ENCODE measurements at places on chromosomes 2 and 18.

DNA sequence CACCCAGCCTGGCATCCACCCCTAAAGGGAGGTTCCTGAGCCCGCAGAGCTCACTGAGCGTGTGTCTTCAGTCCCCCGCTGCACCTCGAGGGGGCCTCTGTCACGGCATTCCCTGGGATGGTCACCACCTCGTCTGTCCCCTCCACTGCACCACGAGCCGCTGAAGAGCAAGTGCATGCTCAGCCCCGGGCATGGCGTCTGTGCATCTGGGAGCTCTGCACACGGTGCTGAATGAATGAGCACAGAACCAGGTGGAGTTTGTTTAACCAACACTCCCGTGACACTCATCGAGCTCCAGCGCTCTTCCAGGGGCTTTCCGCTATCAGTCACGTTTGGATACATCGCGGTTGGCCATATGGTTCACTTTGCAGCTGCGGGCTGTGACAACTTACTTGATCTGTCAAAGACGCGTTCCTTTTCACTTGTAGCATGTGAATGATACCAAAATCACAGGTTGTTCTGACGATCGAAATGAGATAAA, 9.2 kb downstream of the ALLC start:
- no peak for DNase-seq

GRCh38 chr2:216792222-216793021, 67.4 kb downstream of the TNP1 start:
- DNase-seq = no peak

GRCh38 chr2:223721746-223722145, 115.6 kb downstream of the AP1S3 start:
- DNase-seq = no peak

DNA sequence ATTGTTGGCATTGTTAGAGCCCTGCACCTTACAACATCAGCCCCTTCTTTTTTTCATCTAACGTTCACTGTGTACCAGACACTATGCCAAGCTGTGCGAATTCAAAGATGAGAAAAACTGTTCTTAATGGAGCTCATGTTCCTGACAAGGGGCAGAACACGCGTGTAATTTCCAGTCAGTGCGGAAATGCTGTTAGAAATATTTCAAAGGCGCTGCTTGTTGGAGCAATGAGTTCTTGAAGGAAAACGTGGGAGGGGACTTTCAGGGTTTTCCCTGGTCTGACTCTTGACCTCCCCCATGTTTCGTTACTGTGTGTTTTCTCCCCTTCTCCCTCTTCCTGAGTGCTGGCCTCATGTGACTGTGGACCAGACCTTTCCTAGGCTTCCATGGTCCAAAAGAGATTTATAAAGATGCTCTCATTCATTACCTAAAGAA, 1.5 kb downstream of the MTHFD2 start:
- no peak for DNase-seq

GRCh38 chr2:122583159-122583917, 827.9 kb downstream of the TSN start:
- DNase-seq = no peak

GRCh38 chr2:6650311-6650710, 215.4 kb downstream of the CMPK2 start:
- no peak for DNase-seq

GRCh38 chr2:188292348-188293239, 920 bp downstream of the GULP1 start:
- no peak for DNase-seq

DNA sequence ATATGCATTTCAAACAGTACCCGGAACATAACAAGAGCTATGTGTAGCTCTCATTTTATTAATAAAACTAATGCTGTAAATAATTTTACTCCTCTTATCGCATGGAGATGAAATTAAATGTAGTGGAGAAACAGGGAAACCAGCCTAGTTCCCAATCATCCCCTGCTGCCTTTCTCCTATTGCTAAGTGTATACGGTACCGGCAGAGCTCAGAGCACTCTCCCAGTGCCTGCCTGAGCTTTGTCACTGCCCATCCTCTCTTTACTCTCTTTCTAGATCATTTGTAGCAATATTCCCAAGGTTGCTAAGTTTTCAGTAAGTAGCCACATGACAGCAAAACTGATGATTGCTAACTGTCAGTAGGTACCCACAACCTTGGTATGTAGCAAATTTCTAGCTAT, 85.5 kb upstream of the ZSWIM2 start:
- no peak for DNase-seq

DNA sequence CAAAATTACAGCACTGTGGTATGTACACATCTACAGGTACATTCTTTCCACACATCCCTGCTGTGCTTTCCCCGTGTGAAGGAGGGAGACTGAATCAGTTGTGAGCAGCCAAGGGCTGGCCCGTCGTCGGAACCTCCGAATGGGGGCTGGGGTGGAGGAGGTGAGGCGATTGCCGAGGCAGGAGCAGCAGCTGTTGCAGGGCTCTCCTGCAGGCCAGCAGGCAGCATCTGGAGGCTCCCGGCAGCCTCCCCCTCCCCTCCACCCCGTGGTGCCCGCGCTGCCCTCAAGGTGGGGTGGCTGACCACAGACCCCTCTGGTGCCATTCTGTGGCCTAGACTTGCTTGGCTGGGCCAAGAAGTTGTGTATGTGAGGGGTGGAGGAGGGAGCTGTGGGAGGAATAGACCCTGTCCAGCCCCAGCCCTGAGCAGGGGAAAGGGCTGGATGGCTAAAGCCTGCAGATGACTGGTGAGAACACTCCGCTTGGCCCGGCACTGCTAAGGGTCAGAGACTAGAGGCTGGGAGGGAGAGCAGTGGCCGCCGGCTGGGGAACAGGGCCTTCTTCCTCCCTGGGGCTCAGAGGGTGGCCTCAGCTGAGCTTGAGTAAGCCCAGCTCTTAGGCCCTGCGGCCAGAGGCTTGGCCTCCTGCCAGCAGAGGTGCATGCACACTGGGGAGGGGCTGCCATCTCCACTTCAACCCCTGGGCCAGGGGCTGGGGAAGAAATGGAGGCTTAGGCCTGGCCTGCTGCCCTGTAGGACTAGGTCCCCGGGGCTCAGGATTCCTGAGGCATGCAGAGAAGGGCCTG, 7.6 kb downstream of the STAMBP start:
- DNase-seq = no peak

GRCh38 chr18:40576507-40577115, 1378.4 kb upstream of the PIK3C3 start:
- DNase-seq = no peak

- no peak for DNase-seq
Observed at GRCh38 chr2:140451324-140451723, 1671.1 kb upstream of the NXPH2 start.

GRCh38 chr2:44731505-44731904, 210.0 kb upstream of the SIX3 start:
- DNase-seq = no peak

GRCh38 chr2:9946076-9946475, 5.4 kb upstream of the GRHL1 start:
- no peak for DNase-seq

DNA sequence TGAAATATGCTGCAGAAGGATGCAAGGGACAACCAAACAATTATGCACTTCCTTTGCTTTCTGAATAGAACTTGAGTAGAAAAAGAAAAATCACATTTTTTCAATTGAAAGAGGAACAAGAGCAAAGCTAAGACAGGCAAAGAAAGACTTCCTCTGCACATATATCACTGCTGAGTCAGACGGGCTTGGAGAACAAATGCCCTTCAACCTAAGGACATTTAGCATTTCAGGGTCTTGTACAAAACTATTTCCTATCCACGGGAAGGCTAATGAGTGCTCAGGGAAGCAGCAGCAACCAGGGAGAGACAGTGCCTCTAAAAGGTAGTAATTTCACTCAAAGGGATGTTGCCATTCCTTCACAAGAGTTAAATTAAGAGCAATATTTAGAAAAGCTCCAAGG, 570.0 kb upstream of the GCFC2 start:
- no peak for DNase-seq

DNA sequence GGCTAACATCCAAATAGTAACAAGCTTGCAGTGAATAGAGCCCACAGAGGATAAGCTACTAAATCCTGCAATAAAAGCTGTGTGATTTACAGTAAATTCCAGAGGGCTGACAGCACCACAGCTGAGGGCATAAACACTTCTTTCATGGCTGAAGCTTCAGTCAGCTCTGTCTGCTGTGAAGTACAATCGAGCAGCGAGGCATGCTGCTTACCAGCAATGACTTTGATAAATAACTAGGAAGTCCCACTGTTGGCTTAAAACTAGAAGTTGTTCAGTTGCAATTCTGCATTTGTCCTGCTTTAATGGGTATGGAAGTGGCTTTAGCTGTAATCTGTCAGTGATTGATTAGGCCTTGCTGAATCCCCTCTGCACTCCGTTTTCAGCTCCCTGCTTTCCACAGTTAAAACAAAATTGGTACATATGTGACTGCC, 65.2 kb upstream of the FIGN start:
- no peak for DNase-seq

DNA sequence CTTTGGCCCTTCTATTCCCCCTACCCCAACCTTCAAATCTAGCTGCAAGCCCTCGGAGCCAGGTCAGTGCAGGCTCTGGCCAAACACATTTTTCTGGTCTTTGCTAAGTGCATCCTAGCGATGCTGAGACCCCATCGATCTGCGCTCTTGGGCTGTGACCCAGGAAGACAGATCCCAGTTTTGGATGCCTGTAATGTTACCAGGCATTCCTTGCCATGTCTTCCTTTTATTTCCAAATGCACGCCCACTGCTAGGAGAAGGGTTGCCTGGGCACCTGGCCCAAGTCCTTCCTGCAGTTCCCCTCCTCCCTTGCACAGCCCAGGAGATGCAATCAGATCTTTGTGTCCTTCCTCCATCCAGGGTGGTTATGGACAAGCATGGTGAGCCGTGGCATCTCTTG, 124.6 kb downstream of the TPGS2 start:
- no peak for DNase-seq

DNA sequence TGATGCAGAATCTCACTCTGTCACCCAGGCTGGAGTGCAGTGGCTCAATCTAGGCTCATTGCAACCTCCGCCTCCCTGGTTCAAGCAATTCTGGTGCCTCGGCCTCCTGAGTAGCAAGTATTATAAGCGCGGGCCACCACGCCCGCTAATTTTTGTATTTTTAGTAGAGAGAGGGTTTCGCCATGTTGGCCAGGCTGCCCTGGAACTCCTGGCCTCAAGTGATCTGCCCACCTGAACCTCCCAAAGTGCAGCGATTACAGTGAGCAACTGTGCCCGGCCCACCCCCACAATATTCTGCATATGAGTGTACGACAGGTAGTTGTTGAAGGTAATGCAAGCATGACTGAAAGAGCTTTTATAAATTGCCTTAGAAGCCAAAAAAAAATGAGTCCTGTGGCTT, 1.2 kb downstream of the WDR75 start:
- no peak for DNase-seq

DNA sequence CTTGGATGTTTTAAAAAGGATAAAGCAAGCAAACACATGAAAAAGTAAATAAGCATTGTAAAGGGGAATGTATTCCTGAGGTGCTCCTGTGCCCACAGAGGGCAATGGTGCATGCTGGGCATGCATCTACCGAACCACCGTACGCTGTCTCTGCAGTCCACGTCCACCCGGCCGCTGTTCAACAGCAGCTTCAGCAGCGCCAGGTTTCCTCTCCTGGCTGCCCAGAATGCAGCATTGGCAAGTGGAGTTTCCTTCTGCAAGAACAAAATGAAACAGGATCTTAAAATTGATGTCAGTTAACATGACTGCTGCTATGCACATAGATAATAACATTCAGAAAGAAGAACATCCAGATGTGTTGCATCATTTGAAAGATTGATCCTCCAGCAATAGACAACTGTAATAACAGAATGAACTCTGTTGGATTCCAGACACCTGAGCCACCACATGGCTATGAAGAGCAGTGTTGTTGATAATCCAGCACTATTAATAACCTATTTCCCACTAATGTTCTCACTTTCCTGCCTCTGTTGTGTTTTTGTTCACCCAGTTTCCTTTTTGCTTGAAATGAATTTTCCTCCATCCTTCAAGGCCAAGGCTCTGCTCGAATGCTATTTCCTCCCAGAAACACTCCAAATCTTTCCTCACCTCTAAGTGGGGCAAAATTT, 13.6 kb downstream of the ANKRD29 start:
- no peak for DNase-seq

DNA sequence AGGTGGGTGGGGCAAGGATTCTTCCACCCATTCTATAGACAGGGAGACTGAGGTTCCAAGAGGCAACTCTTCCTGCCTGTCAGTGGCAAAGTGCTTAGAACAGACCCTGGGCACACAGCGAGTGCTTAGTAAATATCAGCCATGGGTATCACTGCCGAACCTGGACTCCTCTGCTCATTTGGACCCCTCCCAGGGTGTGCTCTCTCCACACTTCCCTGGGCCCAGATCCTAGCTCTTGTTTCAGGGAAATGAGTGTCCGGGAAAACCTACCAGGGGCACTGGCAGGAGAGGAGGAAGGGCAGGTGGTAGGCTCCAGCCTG, 136.3 kb downstream of the CYP26B1 start:
- DNase-seq = no peak

DNA sequence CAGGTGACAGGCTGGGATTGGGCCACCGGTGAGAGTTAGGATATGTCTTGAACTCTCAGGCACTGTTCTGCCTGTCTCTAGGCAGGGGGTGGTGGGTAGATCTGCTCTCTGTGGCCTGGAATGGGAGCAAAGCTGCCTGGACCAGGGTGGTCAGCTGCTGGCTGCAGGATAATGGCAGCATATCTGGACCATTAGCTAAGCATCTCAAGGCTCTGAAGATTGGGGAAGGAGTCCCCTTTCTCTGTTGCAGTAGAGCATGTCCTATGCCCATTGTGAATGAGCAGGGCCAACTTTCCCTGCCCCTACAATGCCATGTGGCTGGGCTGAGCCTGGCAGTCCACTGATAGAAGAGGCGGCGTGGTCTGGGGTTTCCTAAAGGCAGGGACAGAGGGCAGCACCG, 34.6 kb downstream of the LOXHD1 start:
- DNase-seq = no peak

- no peak for DNase-seq
Observed at GRCh38 chr18:23484561-23485182, 18.6 kb upstream of the RMC1 start.

DNA sequence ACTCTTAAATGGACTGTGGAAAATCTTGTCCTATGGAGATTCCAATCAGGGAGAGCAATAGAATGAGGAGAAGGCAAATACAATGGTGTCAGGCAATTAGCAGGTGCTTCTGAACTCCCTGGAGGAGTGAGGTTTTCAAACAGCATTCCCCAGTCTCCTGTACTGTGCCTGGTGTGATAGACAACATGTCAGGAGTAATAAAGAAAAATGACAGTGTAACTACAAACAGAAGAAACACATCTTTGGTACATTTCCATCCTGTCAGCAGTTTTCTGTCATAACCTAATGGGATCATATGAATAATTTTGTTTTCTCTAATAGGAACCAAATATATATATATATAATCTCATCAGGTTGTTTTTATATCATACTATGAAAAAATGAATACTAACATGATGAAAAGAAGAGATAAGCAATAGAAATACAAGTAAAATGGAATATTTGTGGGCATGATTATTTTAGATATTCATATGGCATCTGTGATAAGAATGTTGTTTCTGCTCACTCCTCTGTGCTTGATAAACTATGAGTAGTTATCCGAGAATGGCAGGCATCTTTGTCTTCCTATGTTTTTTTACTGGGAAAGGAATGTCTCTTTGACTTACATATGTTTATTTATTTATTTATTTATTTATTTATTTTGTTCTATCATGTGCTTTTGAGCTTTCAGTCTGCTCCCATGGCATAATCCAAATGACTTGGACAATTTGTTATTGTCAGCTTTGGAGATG, 441.7 kb downstream of the TXNL1 start:
- DNase-seq = no peak

GRCh38 chr2:146927080-146927711, 917.6 kb upstream of the ACVR2A start:
- no peak for DNase-seq

- no peak for DNase-seq
Observed at GRCh38 chr2:170202437-170202836, 24.5 kb downstream of the MYO3B start.

GRCh38 chr2:47336259-47337238, 66.4 kb upstream of the MSH2 start:
- DNase-seq = no peak

Data from activated CD4-positive, alpha-beta T cell treated with anti-CD3 and anti-CD28 coated beads, Interleukin-2, amount 50 U/mL, for 24 hours (primary cell).